Iris pigment epithelial cell (primary cell): ENCODE measurements at places on chromosomes 2 and 18.

- DNase-seq: no peak
Measured at GRCh38 chr2:241110607-241111439, 8.7 kb upstream of the MTERF4 start.

DNA sequence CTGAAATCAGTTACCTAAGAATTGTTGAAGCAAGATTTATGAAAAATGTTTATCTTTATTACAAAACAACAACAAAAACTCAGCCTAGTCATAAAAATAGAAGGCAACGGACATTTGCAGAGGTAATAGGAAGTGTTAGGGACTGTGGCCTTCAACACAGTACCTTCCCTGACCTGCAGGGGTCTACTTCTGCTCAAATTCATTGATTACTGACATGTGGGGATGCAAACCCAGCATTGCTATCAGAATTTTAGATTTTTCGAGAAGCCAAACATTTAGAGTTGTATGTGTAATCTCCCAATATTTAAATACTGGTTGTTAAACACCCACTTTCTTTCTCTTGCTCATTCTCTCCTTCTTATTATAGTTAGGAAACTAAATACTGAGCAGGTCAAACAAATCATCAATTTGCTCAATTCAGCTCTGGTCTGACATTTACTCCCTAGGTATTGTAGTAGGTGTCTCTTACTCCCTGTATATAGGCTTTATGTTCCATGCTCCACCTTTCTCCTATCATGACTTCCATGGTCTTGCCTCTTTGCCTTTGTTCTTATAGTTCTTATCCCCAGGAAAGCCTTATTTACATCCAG is 198.5 kb downstream of the UBE2E3 start:
- no peak for DNase-seq

GRCh38 chr2:16394072-16394985 is 271.3 kb downstream of the CYRIA start:
- DNase-seq: no peak

DNA sequence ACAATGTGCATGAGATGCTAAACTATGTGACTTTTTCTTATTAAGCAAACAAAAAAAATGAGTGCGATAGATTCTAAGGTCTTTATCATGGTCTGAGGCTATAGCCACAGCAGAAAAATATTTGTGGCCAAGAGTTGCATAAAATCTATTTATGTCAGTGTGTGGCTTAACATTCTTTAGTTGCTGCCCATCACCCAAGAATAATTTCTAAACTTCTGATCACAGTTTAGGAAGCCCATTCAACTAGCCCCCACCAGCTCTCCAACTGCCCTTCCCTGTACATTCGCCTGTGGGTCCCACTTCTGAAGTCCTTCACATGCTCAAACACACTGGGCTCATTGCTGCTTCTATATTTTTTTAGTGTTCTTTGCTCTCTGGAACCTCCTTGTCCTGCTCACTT is 107.1 kb downstream of the CTNNA2 start:
- DNase-seq: no peak

DNA sequence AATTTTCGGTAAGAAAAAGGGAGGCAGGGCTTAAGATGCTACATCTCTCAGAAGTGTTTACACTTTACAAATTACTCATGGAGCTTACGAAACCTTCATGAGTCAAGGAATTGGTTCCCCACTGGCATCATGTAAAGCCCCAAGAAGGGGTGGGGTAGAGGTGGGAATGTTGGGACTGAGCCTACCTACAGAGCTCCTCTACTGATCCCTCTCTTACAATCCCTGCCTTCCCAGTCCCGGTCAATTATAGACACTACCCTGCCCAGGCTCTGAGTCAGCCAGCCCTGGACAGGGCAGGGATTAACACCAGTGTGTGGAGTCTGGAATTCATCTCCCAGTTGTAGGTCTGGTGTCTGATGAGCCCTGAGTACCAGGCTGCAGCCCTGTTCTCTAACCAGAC is 248.9 kb downstream of the PAX3 start:
- peak; percentile 45 for DNase-seq

- DNase-seq: no peak
Measured at GRCh38 chr2:159605441-159606178, 10.7 kb downstream of the BAZ2B start.

GRCh38 chr2:239370876-239371725 is 29.7 kb downstream of the HDAC4 start:
- DNase-seq: no peak

GRCh38 chr2:231617059-231617926 is 24.6 kb downstream of the TEX44 start:
- no peak for DNase-seq

GRCh38 chr2:117661619-117662018 is 152.9 kb upstream of the DDX18 start:
- no peak for DNase-seq

GRCh38 chr2:17689010-17689409 is 64.6 kb downstream of the SMC6 start:
- no peak for DNase-seq

GRCh38 chr2:43708891-43709290 is 32.7 kb upstream of the C1GALT1C1L start:
- peak; percentile 52 for DNase-seq

DNA sequence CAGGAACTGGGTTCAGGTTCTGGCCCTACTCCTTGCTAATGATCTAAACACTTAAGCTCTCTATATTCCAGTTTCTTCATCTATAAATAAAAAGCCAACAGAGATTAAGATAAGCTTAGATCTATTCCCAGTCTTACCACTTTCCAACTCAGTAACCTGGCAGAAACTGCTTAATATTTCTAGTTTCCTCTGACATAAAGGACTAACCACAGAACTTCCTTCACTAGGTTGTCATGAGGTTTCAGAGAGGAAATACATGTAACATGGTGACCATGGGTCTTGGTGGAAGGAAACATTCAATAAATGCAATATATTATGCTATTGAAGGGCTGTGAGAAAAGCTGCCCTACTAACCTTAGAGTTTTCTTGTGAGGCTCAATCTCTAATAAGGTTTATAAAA is 114.4 kb upstream of the PDE1A start:
- no peak for DNase-seq

DNA sequence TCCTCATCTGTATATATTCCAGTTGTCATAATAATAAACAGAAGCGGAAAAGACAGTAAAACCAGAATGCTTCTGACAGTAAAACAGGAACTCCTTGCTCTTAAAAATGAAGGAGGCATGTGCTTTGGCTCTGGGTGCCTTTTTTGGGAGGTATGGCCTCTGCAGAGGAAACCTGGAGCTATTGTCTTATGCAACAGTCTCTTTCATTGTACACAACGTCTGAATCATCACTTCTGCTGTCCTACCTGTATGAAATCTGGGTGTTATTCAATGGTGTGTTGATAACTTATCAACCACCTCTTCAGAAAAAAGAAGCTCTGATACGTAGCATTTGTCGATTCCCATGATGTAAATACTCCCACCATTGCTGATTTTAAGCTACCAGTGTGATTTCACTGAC is 64.8 kb downstream of the CDCA7 start:
- DNase-seq: no peak

GRCh38 chr2:234366891-234367290 is 130.0 kb downstream of the ARL4C start:
- DNase-seq: peak; percentile 49

DNA sequence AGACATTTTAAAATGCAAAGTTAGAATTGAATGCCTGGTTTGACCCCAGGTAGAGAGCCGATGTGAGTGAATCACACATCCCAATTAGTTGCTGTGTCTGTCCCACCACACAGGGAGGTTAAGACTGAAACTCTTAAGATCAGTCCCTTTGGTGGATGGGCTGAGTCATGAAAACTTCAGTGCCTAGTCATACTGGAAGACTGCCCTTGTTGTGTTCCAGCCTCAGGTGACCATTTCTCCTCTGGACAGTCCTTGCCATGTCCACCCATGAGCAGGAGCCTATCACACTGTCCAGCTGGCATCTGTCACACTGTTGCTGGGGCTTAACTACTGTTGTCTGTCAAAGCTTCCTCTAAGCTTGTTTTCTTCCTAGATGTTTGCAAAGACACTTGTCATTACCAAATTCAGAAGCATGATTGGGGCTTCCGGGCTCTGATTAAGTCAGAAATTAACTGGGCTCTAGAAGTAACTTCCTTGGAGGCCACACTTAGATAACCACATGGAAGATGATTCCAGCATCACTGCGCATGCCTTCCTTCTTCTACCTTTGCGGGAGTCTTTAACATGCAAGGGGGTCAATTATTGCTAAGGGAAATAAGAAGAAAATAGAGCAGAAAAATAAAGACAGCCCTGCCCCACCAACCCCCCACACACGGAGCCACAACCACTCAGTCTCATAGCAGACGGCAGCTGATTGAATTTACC is 21.3 kb downstream of the CYRIA start:
- peak; percentile 38 for DNase-seq

DNA sequence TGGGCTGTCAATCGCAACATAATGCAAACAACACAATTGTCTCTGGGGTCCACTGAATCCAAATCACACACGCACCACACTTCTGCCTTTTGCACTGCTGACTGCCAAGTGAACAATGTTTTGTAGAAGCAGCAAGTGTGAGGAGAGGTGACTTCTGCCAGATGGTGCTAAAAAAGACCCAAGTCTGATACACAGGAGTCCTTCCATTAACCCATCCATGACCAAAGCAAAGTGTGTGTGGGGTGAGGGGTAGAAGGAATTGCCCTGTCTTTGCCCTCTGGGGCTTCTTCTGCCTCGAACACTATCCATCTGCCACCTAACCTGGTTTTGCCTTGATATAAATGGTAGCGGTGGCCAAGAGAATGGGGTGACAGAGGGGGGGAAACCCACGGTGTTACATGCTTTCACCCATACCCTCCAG is 50.0 kb downstream of the C2orf42 start:
- no peak for DNase-seq

GRCh38 chr18:72458271-72458670 is 85.9 kb downstream of the CBLN2 start:
- peak; percentile 1 for DNase-seq

DNA sequence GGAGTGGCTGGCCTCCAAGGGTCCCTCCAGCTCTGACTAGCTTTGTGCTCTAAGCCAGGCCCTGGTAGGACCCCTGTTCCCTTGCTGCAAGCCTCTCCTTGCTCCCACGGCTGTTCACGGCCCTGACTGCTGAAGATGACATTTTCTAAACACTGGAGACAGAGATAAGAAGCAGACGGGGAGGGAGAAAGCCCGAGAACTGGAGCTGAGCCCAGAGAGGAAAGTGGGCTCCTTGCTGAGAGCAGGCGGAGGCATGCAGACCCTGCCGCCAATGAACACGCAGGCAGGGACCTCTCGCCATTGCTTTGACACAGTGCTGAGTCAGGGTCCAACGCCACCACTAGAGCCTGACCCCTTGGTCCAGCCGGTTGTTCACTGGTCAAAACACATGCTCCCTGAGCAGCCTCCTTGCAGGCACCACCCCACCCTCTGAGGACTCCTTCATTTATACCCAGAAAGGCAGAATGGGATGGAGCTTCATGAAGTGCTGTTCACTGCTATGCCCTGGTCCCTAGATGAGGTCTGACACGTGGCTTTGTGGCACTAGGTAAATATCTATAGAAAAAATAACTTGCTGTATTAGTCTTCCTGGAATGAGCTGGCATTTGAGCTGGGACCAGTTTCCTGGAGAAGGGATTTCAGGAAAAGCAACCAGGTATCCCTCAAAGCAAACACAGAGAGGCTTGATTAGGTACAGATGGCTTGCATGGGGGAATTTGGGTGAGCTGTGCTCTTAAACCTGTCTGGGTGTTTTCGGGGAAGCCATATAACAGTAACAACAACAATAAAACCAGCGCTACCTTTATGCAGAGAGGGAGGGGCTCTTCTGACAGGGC is 65.7 kb downstream of the MCFD2 start:
- peak; percentile 77 for DNase-seq

- no peak for DNase-seq
Measured at GRCh38 chr2:3460156-3460555, 59.2 kb downstream of the ADI1 start.

- DNase-seq: peak; percentile 71
Measured at GRCh38 chr2:112712903-112713584, 7.8 kb upstream of the NT5DC4 start.

- peak; percentile 0 for DNase-seq
Measured at GRCh38 chr2:124959581-124959980, 934.5 kb downstream of the CNTNAP5 start.

- peak; percentile 55 for DNase-seq
Measured at GRCh38 chr2:145094370-145094769, 574.5 kb upstream of the ZEB2 start.

GRCh38 chr2:128809880-128810279 is 491.2 kb upstream of the HS6ST1 start:
- DNase-seq: no peak

- DNase-seq: no peak
Measured at GRCh38 chr2:50395605-50396297, 636.2 kb downstream of the NRXN1 start.

GRCh38 chr18:2087877-2088673 is 483.2 kb downstream of the METTL4 start:
- peak; percentile 67 for DNase-seq

GRCh38 chr2:217673627-217674026 is 329.2 kb downstream of the TNS1 start:
- DNase-seq: no peak

DNA sequence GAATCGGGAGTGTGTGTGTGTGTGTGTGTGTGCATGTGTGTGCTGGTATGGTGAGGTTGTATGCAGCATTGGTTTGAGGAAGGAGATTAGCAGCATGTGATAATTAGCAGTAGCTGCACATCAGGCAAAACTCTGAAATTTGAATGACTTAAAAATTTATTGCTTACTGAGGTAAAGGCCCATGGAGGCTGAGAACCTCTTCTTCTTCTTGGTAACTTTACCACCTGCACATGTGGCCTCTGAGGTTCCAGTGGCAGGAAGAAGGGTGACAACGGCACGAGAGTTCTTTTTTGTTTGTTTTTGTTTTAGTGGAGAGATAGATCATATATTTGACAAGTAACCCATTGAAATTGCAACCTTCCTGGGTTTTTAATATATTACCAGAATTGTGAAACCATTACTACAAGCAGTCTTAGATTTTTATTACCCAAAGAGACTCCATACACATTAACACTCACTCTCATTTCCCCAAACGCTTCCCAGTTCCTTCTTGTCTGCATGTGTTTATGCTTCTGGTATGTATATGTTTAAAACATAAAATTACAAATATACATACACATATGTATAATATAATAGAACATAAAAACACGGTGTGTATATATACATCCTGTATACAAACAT is 292.1 kb downstream of the PTGR3 start:
- DNase-seq: no peak

DNA sequence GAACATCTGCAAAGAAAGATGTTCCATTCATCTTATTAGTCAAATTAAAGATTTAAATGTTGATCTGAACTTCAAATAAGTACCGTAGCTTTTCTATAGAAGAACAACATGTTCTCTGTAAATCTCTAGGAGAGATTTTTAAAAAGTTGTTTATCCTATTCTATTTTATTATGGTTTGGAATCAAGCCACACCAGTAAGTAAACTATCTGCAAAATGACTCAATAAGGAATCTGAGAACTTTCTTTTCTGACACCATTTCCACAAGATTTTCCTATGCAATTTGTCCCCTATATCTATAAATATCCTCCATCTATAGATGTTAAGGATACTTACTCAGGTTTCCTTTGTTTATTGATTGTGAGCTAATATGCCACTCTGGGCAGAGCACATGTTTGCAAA is 736.6 kb downstream of the CBLN2 start:
- no peak for DNase-seq

- peak; percentile 54 for DNase-seq
Measured at GRCh38 chr2:17979707-17980106, 101.2 kb downstream of the KCNS3 start.

- no peak for DNase-seq
Measured at GRCh38 chr2:174666845-174667244, 69.2 kb upstream of the WIPF1 start.
